Dorsolateral prefrontal cortex (tissue), 122 donors: ENCODE measurements at places on chromosomes 13 and 19.

DNA sequence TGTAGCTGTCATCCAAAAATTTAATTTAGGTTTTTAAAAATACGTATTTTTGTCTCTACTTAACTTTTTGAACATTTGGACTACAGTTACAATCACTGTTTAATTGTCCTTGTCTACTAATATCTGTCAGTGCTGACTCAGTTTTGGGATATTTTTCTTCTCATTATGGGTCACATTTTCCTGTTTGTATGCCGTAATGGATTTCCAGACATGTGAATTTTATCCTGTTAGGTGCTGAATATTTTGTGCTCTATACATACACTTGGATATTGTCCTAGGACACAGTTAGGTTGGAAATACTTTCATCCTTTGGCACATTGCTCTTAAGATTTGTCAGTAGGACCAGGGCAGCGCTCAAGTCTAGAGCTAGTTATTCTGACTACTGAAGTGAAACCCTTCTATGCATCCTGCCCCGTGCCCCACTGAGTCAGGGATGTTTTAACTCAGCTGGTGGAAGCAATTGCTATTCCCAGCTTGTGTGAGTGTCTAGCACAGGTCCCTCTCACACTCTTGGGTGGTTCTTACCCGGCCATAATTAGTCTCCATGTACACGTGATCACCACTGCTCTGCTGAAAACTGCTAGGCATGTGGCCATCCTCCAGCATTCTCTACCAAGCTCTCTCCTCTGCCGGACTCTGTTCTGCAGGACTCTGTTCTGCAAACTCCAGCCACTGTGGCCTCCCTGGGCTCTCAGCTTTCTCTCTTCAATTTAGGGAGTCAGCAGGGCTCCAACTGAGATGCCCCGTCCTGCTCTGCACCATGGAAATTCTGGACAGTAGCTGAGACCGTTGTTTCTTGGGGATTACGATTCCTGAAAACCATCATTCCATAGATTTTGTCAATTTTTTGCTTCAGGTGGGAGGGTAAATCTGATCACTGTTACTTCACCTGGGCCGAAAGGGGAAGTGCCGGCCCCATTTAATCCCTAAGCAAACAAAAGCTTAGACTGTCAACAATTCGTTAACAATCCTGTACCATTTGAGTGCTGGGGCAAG, 11.1 kb downstream of the PROZ start:
- no peak for DNase-seq

GRCh38 chr13:90933097-90933826, 414.2 kb upstream of the MIR17HG start:
- DNase-seq = no peak

GRCh38 chr13:32443111-32443510, 15.2 kb upstream of the N4BP2L1 start:
- DNase-seq = no peak

- no peak for DNase-seq
Measured at GRCh38 chr19:43984687-43985000, 656 bp downstream of the ZNF155 start.

DNA sequence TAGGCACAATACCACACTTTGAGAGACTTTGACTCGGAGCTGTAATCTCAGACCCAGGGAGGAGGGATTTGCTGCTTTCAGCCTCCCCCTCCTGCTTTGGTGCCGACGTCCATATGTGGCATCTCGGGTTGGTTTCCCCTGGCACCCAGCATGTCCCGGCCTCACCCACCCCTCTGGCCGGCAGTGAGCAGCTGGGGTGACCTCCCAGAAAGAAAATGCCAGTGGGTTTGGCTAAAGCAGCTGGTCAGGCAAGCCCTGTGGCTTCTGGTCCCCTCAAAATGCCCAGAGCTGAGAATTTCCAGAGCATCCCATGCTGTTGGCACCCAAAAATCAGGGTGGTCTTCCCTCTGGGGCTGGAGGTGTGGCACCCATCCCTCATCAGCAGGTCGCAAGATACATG, 34.1 kb downstream of the INSR start:
- no peak for DNase-seq

GRCh38 chr19:33468361-33469170, 53.0 kb downstream of the PEPD start:
- peak; percentile 63 for DNase-seq

- no peak for DNase-seq
Measured at GRCh38 chr19:32543115-32543900, 37.7 kb upstream of the PDCD5 start.

DNA sequence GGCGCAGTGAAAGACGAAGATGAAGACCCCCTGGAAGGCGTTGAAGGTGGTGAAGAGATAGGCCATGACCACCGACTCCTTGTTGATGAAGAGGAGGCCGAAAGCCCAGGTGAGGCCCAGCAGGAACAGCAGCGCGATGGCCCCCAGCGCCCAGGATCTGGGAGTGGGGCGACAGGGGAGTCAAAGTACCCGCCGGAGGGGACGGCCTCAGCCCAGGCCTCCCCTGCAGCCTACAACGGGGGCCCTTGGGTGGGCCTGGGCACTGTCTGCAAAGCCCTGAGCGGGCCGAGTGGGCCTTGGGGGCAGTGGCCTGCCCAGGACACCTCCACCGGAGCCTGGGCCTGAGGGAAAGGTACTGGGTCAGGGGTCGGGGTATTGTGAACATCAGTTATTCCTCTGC, 19.0 kb upstream of the ASF1B start:
- no peak for DNase-seq

- no peak for DNase-seq
Measured at GRCh38 chr13:32121316-32121715, 89.7 kb downstream of the FRY start.

DNA sequence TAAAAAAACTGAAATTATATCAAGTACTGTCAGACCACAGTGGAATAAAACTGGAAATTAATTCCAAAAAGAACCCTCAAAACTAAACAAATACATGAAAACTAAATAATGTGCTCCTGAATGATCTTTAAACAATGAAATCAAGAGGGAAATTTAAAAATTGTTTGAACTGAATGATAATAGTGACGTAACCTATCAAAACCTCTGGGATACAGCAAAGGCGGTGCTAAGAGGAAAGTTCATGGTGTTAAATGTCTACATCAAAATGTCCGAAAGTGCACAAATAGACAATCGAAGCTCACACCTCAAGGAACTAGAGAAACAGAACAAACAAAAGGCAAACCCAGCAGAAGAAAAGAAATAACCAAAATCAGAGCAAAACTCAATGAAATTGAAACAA, 70.8 kb upstream of the TUBA3C start:
- DNase-seq = no peak

GRCh38 chr13:107901996-107902562, 313.3 kb downstream of the LIG4 start:
- no peak for DNase-seq

- DNase-seq = no peak
Measured at GRCh38 chr19:41706741-41707501, 1.5 kb upstream of the CEACAM5 start.

DNA sequence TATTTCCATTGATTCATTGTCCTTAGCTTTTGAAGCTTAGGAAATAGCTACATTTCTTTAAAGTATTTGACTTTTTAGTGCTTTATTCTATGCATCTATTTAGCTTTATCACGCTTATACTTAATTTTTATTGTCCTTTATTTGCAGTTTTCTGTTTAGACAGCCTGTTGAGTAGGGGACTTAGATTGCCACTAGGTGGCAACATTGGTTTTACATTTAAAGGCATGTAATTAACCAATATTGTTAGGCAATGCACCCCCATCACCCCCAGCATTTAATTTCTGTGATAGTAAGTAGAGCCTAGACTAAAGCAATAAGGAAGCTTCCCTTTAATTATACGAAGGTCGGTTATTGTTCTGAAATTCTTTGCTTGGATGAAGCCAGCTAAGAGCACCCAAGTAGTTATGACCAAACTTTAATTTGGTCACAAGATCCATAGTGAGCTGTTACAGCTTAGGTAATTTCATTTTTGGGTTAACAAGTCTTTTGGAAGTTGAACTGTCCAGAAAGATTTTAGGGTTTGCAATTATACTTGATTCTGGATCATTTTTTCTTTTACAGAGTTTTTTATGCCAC, 36.5 kb downstream of the B3GLCT start:
- no peak for DNase-seq

DNA sequence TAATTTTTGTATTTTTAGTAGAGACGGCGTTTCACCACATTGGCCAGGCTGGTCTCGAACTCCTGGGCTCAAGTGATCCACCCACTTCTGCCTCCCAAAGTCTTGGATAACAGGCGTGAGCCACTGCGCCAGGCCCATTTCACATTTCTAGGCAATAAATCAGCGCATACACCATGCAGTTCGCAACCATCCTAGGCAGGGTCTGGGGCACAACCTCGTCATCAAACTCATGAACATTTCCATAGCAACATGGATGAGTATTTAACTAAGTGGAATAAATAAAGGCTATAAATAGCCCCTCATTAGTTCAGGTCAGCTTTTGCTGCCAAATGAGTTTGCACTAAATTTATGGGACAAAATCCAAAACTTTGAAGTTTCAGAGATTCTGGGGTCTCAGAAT, 8.2 kb downstream of the MEIS3 start:
- DNase-seq = no peak

- no peak for DNase-seq
Measured at GRCh38 chr13:85654227-85654626, 145.0 kb downstream of the SLITRK6 start.

- no peak for DNase-seq
Measured at GRCh38 chr19:5307655-5308054, 33.0 kb downstream of the PTPRS start.

- no peak for DNase-seq
Measured at GRCh38 chr19:20470345-20471135, 95.0 kb downstream of the ZNF737 start.

DNA sequence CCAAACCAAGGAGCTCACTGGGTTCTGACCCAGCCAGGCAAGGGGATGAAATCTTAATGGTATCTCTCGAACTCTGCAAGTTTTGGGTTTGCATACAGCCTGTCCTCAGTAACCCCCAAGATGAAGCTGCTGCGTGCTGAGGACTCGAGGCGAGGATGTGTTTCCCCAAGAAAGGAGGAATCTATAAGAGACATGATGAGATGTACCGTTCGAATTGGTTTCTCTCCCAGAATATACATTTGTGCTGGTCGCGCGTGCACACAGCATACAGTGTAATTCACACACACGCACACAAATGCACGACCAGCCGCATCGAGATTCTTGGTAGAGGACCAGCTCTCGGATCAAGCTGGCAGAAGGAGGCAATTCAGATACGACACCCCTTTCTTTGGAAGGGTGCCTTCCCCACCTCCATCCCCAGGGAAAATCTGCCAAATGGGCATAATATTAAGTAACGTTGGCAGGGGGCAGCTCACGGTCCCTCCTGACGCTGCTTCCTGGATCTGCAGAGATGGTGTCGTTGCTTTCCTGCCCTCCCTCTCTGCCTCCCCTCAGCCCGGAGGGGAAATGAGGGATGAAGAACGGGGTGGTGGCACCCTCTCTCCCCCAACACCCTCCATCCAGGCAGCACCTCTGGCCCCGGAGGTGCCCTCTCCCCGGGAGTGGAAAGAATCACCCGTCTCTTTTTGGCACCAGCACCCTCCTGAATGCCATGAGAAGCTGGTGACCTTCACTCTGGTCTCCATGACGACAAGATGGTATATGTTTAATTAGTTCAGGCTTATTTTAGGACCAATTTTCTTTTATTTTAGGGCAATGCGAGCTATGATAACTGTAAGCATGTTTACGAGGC, 310.2 kb downstream of the ZNF536 start:
- DNase-seq = no peak

DNA sequence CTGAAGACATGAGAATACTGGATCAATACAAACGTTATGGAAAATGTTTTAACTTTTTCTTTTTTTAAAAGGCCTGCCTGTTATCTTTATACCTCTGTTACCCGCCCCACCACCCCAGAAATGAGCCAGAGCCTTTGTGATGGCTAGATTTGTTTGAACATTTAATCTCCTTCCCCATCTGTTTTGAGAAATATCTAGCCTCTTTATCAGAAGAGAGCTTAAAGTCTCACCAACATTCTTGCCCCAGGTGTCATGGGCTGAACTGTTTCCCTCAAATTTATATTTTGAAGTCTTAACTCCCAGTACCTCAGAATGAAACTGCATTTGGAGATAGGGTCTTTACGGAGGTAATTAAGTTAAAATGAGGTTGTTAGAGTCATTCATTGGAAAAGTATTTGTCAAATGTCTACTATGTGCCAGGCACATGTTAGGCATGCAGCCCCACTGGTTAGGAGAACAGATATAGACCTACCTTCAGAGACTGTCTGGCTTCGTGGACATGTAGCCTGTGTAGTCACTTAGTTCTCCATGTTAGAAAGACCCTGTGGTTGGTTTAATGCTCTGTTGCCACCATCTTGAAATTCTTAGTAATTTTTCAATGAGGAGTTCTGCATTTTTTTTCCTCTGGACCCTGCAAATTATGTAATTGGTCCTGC, 6.3 kb upstream of the RB1 start:
- DNase-seq = no peak

GRCh38 chr19:38831142-38831605, 420 bp downstream of the ECH1 start:
- peak; percentile 41 for DNase-seq

DNA sequence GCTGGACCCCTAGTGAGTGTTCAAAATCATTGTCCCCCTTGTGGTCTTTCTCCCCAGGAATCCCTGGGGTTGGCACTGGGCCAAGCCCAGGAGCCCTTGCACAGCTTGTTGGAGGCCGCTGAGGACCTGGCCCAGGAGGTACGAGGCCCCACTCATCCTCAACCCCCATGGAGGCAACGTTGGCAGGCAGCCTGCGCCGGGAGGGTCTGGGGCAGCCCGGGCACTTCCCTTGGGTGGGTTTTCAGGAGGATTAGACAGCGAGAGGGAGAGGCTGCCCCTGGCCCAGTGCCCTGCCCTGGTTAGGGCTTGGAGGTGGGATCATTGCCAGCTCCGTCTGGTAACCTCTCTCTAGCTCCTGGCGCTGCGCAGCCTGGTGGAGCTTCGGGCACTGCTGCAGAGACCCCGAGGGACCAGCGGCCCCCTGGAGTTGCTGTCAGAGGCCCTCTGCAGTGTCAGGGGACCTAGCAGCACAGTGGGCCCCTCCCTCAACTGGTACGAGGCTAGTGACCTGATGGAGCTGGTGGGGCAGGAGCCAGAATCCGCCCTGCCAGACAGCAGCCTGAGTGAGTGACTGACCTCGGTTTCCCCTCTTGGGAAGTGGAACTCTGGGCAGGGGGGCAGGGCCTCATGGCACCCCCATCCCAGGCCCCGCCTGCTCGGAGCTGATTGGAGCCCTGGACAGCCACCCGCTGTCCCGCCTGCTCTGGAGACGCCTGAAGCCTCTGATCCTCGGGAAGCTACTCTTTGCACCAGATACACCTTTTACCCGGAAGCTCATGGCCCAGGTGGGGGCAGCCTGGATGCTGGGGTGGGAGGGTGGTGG, 3.0 kb downstream of the ABCA7 start:
- DNase-seq = no peak

- no peak for DNase-seq
Measured at GRCh38 chr13:74768521-74769085, 634.4 kb upstream of the KLF12 start.

- no peak for DNase-seq
Measured at GRCh38 chr19:33840783-33841182, 44.1 kb downstream of the KCTD15 start.
